ENCODE measurements at places on chromosomes 7 and 10.

DNA sequence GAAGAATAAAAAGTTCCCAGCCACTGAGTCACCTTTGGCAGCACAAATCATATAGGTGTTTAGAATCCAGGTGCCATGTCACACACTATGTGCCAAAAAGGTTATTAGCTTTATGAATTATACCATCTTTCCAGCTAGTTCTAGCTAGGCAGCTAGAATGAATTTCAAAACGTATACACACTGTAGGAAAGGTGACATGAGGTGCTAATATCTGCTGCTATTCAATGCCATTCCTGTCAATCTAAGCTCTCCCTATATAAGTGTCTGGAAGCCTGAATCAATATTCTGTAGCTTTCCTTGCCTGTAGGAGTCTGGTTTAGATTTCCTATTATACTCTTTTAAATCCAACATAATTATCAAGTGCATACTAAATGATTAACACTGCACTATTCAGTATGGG lies 868.6 kb downstream of the GATA3 start:
- no peak for DNase-seq

DNA sequence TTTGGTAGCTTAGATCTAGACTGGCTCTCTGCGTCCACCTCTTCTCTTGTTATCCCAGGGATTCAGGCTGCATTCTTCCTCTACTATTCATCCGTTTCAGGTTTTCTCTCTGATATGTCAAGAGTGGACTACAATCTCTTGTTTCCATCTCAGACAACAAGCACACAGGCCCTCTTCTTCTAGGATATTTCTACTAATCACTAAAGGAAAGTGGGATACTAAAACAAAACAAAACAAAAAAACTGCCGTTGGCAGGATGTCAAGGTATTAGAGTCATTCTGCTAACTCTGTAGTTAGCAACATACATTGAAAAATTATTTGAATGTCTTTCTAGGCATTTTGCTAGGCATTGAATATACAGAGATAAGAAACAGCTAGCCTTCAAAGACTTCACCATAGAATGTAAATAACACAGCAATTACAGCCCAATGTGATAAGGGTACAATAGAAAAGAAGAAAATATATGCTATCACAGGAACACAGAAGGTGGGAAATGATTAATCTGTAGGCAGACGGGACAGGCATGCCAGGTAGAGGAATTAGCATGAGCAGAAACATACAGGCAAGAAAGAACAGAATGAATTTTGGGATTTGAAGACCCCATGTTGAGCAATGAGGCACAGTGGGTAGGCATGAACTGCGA lies 210.5 kb downstream of the CSTF2T start:
- no peak for DNase-seq

- no peak for DNase-seq
Observed at GRCh38 chr7:155553871-155554270, 7.5 kb upstream of the CNPY1 start.

DNA sequence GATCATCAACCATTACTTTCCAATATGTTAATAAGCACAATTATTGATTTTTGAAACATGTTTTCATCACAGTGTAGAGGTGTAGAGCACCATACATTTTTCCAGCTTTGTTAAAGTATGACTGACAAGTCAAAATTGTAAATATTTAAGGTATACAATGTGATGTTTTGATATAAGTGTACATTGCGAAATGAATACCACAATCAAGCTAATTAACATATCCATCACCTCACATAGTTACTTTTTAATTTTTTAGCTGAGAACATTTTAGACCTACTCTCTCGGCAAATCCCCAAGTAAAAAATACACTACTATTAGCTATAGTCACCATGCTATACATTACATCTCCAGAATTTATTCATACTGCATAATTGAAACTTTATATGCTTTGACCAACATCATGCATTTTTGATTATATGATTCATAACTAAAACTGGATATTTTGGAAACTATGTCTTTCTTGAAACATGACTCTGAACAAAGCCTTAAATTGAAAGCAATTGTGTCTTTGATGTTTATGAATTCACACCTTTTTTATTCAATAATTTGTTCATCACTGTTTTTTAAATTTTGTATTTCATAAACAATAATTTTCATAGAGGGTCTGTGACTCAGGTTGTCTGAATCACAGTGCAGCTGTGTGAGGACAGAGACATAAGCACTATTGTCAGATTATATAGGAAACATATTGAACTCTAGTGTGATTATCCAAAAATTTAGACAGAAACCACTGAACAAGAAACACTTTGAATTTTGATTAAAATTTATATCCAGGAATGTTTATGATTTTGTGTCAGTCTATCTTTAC lies 486.1 kb downstream of the SEMA3D start:
- DNase-seq = no peak

- DNase-seq = no peak
Observed at GRCh38 chr7:72316148-72316547, 96.0 kb downstream of the CALN1 start.

DNA sequence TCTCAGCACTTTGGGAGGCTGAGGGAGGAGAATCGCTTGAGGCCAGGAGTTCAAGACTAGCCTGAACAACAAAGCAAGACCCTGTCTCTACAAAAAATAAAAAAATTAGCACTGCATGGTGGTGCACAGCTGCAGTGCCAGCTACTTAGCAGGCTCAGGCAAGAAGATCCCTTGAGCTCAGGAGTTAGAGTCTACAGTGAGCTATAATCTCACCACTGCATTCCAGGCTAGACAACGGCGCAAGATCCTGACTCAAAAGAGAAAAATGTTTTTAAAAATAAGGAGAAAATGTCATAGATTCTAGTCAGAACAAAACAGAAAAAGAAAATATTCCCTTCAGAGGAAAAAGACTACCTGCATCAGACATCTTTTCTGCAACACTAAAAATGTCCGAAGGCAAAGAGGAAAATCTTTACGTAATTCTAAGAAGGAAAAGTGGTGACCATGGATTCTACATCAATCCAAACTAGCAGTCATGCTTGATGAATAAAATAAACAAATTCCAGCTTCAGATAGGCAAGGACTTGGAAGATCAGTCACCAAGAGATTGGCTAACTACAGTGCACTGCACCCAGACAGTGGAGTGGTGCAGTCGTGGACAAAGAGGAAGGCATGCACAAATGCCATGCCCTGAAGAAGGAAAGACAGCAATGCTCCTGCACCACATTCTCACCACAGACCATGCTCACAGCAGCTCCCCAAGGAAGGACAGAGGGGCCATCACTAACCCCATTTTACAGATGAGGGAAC lies 54.3 kb downstream of the ERCC6 start:
- no peak for DNase-seq

DNA sequence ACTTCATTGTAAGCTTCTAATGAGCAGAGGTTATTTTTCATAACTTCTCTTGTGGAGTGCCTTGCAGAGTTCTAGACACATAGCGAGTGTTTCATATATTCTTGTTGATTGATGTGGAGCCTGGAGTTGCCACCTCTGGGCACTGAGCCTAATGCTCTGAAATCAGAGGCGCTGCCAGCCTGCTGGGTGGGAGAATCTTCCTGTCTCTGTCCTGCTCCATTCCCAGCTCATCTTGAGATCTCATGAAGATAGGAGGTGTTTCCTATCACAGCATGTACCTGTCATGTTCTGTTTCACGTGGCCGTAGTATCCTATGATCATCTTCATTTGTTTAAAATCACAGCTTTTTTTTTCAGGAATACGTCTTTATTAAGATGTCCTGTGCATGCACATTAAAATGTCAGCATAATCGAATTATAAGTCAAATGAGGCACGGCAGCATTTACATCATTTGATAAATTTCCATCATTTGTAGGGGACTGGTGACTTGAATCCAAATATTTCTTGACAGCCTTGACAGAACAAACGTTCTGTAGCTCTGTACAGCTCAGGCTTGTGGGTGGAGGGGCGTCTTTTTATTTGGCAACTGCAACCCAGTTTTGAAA lies 393.0 kb downstream of the PHTF2 start:
- no peak for DNase-seq

- DNase-seq = no peak
Observed at GRCh38 chr7:150562919-150563318, 4.3 kb upstream of the GIMAP4 start.

- no peak for DNase-seq
Observed at GRCh38 chr7:11171569-11172192, 198.0 kb downstream of the PHF14 start.

GRCh38 chr7:149875396-149875795 lies 1.6 kb downstream of the ATP6V0E2 start:
- DNase-seq = peak; percentile 40

DNA sequence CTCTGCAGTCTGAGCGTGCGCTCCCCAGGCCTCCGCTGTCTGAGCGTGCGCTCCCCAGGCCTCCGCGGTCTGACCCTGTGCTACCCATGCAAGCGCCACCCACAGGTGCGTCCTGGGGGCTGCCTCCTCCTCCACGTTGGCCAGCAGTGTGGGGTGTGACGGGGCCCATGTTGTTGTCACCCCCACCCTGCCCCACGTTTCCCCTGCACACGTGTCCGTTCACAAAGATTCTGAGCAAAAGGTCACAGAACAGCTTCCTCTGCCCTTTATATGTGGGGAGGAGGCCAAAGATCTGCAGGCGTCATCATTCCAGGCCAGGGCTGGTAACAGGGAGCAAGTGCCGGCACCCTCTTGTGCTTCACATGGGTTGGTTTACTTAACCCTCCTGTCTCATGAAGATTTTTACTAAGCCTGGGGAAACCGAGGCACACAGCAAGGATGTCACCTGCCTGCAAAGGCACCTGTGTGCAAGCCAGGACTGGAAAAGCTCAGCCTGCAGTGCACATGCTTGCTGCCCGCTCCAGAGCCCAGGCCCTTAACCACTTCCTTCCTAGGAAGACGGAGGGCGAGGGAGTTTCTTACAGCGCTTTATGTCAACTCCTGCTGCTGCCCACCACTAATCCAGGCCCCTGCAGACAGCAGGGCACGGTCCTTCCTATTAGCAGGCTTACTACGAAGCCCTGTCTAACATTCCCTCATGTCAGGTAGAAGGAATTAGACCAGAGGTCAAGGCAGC lies 4.8 kb downstream of the GPR146 start:
- peak; percentile 85 for DNase-seq

DNA sequence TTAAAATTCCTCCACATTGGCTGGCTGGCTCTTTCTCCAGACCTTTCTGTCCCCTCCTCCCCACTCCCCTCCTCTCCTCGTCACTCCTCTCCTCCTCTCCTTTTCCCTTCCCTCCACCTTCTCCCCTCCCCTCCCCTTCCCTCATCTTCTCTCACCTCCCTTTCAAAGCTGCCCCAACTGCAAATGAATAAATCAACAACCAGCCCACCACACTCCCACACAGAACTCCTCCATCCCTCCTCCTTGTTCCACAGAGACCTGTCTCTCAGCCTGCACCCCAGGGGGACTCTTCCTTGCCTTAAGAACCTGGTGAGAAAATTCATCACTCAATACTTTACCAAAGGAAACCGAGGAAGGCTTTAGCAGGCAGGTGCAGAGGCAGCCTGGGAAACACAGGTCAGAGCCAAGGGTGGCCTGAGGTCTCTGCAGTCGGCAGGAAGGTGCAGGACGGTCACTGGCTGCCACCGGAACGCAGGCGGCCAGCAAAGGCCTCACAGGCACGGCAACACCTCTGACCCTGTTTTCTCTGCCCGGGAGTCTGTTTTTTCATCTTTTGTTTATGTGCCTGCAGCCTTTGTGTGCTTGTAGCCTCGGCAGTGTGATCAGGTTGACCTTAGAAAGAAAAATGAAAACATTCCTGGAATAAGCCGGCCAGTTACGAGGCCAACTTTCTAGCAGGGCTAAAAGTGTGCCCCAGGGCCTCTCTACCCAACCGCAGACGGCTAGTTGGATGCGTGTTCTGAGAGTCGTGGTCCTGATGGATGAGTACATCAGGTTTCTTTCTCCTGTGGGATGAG lies 207.6 kb upstream of the KLF6 start:
- DNase-seq = no peak

- no peak for DNase-seq
Observed at GRCh38 chr7:30185496-30185895, 50.7 kb downstream of the MTURN start.

- no peak for DNase-seq
Observed at GRCh38 chr10:112713411-112713810, 236.6 kb upstream of the TCF7L2 start.

DNA sequence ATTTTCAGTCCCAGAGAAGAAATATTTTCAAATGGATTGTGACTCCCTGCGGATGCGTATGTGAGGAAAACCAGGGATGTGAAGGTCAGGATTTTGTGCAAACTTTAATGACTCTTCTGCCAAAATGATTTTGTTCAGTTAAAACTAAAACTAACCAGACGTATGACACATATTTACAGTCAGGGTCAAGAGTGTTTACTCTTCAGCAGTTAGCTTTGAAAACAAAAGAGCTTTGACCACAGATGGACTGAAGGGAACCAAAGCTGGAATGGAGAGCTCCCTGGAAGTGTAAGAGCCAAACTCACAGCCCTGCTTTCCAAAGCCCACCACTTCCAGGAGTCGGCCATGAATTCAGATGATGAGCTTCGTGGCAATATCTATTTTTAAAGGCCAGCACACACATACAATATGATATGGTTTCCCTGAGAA lies 15.5 kb downstream of the SVIL start:
- DNase-seq = peak; percentile 22

- DNase-seq = no peak
Observed at GRCh38 chr7:46071076-46071475, 150.0 kb upstream of the IGFBP3 start.

DNA sequence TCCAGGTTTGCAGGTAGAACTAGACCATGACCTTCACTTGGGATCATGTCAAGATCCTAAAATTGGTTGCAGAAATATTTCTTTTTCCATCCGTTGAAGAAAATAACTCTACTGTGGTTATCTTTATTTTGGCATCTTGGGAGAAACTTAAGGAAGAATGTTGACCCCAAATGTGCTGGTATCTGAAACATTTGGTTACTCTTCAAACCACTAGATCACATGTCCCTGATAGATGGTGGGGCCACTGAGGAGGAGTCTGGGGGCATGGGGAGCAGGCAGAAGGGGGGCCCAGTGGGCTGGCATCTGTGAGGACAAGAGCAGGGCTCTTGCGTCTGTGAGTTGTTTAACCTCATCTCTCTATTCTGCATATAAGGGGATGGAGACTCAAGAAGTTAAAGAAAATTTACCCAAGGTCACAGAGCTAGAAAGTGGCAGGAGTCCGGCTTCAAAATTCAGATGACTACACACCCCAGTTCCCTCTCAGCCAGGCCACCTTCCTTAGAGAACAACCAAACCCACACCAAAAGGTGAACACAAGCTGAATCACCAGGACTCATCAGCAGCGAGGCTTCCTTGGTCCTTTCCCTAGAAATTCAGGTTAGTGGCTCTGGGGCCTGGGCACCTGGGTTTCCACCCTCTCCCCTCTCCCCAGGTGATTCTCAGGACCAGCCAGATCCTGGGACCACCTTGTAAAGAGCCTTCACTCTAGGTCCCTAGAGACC lies 40.6 kb upstream of the SRGN start:
- no peak for DNase-seq

DNA sequence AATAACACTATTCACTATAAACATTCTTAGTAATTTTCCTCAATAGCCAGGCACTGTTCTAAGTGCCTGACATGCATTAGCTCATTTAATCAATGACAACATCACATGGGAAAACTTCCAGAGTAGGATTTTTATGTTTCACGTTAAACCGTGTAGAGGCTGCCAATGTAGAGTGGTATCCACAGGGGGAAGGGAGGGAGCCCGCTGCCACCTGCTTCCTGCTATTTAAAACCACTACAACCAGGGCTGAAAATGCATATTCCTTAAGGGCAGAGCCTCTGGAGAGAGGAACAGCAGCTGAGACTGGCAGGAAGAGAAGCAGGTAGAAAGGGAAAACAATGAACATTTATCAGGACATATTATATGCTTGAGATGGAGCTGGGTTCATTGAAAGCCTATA lies 684.3 kb upstream of the AUTS2 start:
- no peak for DNase-seq

- no peak for DNase-seq
Observed at GRCh38 chr7:108073305-108074070, 56.7 kb downstream of the LAMB4 start.

GRCh38 chr7:68446183-68446582 lies 1152.1 kb upstream of the AUTS2 start:
- DNase-seq = no peak
